ENCODE measurements at places on chromosomes 11 and 22.

- DNase-seq = no peak
Measured at GRCh38 chr22:26585104-26585790, 4.7 kb downstream of the TPST2 start.

GRCh38 chr22:44276041-44276440 lies 36.7 kb downstream of the SHISAL1 start:
- DNase-seq = no peak

GRCh38 chr11:87137711-87138110 lies 100.0 kb downstream of the TMEM135 start:
- DNase-seq = no peak

DNA sequence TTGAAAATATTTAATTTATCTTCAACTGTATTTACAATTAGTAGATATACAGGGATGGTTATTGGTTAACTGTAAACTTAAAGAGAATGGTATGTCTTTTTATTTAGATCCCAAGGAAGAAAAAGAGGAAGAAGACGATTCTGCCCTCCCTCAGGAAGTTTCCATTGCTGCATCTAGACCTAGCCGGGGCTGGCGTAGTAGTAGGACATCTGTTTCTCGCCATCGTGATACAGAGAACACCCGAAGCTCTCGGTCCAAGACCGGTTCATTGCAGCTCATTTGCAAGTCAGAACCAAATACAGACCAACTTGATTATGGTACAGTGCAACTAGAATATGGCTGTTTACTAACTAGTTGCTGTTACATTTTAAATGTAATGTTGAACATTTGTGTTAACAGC lies 12.7 kb upstream of the CNTF start:
- no peak for DNase-seq

- no peak for DNase-seq
Measured at GRCh38 chr22:17949642-17950473, 74.5 kb downstream of the MICAL3 start.

- DNase-seq = no peak
Measured at GRCh38 chr22:37001826-37002225, 17.4 kb downstream of the TST start.

DNA sequence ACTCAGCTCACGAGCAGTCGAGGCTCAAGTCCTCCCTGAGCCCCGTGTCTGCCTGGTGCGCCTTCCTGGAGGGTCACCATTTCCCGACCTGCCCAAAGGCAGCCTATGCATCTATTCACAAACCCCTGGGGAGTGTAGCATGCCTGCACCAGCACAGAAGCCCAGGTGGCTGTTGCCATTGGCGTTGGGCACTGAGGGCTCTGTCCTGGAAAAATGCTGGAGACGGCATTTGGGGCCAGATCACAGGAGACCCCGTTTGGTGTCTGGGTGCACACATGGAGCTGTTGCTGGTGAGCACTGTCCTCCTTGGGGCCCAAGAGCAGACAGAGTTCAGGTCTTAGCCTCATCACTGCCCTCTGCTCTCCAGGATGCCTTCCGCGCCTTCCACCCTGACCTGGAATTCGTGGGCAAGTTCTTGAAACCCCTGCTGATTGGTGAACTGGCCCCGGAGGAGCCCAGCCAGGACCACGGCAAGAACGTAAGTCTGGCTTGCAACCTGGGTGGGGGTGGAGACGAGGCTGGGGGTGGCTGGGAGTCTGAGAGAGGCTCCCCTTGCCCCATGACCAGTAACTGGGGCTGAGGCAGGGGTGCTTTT lies 9.4 kb downstream of the FADS2 start:
- DNase-seq = no peak

DNA sequence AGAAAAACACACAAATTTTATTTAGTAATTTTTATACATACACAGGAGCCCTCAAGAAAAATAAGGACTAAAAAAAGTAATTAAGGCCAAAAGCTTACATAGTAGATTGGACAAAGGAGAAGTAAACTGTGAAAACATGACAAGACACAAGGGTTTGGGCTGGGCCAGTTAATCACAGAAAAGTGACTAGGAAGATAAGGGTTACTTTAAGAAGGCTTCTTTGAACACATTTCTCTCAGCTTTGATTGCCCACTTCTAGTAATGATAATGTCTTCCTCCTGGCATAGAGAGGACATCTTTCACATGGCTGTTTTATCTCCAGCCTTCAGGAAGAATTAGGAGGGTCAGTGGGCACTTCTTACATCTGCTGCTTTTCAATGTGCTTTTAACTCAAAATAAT lies 3.4 kb downstream of the RNF141 start:
- DNase-seq = no peak

DNA sequence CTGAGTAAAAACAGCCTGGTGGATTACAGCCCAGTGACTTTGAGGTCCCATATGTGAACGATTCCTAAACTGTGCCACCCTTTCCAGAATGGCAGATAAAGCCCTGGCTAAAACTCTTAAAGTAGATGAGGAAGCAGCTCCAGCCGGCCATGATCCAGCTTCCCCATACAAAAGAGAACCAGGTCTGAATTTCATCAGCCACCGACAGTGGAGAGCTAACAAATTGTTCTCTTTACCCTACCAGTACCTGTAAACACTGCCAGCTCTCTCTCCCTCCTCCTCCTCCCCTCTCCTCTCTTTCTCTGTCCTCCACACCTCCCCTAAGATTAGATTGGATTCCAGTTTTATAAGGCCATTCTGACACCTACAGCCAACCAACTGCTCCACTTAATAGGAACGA lies 176.9 kb downstream of the DSCAML1 start:
- no peak for DNase-seq

DNA sequence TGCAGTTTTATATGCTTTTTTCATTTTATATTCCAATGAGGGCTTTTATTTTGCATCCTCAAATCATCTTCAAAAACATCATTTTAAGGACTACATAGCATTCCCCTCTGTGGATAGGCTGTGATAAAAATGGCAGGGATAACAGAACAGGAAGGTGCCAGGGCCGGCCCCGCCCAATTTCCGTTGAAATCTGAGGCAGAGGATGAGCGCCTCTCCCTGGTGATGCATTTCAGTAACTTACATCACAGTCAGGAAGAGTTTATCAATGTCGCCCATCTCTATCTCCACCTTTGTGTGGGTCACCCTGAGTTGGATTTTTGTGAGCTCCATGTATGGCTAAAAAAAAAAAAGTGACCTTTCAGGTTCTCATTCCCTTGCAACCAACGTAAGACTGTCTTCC lies 201.6 kb downstream of the DSCAML1 start:
- DNase-seq = no peak

GRCh38 chr11:76074148-76075095 lies 131.9 kb downstream of the WNT11 start:
- no peak for DNase-seq

GRCh38 chr11:58659910-58660570 lies 37.6 kb downstream of the CNTF start:
- DNase-seq = no peak

GRCh38 chr11:133508468-133508867 lies 23.8 kb downstream of the OPCML start:
- no peak for DNase-seq

GRCh38 chr22:37161443-37161842 lies 11.7 kb upstream of the IL2RB start:
- no peak for DNase-seq

Data from activated CD8-positive, alpha-beta memory T cell treated with anti-CD3 and anti-CD28 coated beads for 1 hour (primary cell).